ENCODE measurements at places on chromosomes 5 and 9.
A peak's percentile ranks its signal among the peaks of the same experiment; 100 is the strongest.

DNA sequence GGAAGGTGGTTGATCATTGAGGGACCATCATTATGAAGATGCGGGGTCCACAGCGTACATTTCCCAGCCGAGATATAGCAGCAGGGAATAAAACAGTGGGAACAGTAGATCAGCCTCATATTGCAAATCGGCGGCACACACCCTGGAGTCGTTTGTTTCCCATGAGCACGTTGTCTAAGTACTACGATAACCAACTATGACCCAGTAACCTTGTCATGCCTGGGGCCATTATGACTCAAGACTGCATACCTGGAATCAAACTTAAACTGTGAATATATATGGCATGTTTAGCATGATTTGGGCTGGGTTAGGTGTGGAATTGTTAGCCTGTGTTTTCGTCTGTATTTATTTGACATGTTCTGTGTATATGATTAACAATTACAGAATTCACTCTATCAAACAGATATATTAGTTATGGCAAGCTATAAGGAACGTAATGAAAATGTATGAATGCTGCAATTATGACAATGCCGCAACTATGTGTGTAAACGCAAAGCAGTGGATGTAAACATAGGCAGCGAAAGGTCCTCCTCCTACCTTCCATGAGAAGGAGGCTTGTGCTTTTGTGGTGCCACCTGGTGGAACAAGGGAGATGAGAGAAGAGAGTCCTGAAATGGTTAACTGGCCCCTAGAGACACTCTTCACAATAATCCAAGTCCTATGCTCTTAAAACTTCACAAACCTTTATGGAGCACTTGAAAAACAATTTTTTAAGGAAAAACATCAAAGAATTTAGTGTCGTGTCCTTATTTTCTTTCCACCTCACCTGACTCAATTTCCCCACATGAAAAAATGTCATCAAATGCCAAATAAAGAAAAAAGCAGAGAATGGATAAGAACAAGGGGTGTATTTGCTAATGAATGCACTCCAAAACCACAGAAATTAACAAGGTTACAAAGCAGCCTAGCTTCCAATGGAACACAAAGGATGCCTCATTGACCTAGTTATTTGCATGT is 47.1 kb downstream of the SEMA5A start:
- no peak for DNase-seq

- no peak for DNase-seq
Observed at GRCh38 chr5:77863181-77863580, 87.0 kb upstream of the TBCA start.

DNA sequence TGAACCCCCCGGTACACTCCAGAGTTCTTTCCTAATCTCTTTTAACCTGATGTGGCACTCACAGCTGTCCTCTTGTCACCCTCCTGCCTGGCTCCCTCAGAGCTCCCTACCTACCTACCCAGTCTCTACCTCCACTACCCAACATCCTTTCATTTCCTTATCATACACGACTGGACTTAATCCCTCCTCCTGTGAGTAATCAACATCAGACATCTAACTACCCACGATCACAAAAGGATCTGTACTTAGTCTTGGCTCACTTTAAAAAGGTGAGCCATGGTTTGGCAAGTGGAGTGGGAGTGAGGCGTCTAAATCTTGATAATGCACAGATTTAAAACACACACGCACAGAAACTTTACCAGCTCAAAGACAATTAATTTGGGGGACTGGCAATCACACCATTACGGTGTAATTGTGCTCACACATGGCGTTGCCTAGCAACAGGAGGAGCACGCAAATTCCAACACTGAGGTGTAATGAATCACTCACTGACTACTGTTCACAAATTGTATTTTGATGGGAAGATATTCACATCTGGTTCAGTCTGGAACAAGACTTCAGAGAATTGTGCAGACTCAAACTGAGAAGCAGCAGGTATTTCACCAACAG is 235.9 kb downstream of the EPB41L4A start:
- no peak for DNase-seq

GRCh38 chr5:128397876-128398275 is 140.2 kb downstream of the FBN2 start:
- DNase-seq, result no peak

DNA sequence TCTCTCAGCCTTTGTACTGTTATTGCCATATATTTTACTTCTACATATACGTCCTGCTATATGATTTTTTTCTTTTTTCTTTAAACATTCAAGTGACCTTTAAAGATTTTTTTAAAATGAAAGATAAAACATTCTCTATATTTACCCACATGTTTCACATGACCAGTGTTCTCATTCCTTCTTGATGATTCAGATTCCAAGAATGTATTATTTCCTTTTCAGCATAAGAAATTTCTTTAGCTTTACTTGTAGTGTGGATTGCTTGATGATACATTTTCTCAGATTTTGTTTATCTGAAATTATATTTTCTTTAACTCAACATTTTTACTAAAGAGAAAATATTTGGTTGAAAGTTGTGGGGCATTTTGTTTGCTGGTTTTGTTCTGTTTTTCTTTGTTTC is 792.1 kb downstream of the BRINP1 start:
- peak; percentile 70 for DNase-seq

- DNase-seq, result no peak
Observed at GRCh38 chr5:159735749-159736660, 180.3 kb upstream of the ADRA1B start.

- no peak for DNase-seq
Observed at GRCh38 chr5:77418162-77418561, 74.0 kb downstream of the WDR41 start.

DNA sequence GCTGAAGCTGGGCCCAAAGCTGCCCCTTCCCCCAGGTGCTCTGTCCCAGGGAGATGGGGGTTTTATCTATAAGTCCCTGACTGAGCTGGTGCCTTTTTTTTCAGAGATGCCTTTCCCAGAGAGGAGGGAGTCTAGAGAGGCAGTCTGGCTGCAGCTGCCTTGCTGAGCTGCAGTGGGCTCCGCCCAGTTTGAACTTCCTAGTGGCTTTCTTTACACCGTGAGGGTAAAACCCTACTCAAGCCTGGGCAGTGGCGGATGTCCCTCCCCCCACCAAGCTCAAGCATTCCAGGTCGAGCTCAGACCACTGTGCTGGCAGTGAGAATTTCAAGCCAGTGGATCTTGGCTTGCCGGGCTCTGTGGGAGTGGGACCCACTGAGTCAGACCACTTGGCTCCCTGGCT is 41.3 kb downstream of the CAVIN4 start:
- DNase-seq, result no peak

DNA sequence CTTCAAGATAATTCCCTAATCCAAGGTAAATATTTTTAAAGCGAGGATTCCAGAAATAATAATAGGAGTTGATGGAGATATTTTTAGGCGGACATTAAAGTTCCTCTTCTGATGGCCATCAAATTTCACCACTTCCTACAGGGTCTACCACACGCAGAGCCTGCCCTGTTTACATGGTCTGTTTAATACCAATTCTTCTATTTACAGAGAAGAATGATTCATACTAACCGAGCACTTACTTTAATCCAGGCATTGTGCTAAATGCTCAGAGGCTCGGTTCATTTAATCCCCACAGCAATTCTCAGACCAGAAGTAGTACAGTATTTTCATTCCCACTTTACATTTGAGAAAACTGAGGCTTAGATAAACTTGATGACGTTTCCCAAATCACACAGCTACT is 3.0 kb upstream of the ITGA1 start:
- DNase-seq, result no peak

DNA sequence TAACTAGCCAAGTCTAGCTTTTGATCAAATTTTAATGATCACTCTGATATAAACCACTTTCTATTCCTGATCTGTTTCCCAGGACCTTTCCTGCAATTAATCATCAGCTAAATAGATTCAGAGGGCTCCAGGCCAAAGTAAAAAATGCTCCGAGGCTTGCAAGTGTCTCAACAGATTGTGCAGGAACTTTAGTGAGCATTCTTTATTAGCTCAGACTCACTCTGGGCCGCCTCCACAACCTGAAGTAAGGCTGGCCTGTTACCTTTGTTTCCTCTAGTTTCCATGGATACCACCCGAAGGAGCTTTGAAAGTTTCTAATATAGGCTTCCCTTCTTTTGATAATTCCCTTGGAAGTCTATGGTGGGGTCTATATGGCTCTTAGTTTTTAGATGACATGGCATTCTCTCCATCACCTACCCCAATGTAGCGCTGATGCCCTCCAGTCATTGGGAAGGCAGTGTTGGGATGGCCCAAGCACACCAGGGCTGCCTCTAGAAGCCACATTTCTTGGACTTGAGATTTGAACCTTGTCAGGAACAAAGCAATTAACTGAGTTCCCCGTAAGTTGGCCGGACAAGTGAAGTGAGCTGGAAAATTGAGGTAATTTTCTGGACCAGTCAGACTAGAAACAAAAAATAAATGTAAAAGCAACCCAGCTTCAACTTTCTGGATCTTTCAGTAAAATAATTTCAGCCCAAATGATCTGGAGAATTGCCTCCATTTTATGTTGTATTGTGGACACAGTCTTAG is 97.6 kb upstream of the LHFPL2 start:
- DNase-seq, result no peak

GRCh38 chr9:7439355-7439995 is 360.1 kb downstream of the DMAC1 start:
- DNase-seq, result no peak

DNA sequence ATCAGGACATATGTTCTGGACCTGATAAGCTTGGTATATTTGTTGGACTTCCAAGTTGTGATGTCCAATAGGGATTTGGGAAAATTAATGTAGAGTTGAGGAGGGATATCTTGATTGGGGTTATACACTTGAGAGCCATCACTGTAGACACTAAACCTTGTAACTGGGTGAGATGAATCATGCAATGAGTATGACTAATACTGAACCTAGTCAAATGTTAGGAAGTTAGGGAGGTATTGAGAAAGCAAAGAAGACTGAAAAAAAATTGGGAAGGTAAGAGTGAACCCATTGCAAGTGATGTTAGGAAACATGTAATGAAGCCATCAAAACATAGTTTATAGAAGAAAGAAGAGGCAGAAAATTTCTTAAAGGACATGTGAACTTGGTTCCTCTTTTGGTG is 668.4 kb upstream of the CDH9 start:
- no peak for DNase-seq

DNA sequence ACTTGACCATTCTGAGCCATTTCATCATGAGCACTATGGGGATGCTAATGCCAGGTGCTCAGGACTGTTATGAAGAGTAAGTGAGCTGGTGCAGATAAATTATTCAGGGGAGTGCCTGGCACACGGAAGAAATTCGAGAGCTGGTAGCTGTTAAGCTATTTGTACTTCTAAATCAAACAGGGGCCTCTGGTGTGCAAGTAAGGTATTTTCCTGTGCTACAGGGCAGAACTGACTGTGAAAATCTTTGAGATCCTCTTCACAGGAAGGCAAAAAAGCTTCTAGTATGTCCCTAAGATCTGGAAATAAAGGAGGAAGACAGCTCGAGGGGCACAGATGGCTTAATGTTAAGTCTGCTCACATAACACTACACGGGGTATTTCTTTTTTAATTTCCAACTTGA is 106.3 kb upstream of the SPOCK1 start:
- peak; percentile 49 for DNase-seq

- DNase-seq, result peak; percentile 28
Observed at GRCh38 chr9:114507726-114508125, 2.5 kb upstream of the WHRN start.

- DNase-seq, result no peak
Observed at GRCh38 chr5:98130261-98131035, 643.0 kb upstream of the RGMB start.

DNA sequence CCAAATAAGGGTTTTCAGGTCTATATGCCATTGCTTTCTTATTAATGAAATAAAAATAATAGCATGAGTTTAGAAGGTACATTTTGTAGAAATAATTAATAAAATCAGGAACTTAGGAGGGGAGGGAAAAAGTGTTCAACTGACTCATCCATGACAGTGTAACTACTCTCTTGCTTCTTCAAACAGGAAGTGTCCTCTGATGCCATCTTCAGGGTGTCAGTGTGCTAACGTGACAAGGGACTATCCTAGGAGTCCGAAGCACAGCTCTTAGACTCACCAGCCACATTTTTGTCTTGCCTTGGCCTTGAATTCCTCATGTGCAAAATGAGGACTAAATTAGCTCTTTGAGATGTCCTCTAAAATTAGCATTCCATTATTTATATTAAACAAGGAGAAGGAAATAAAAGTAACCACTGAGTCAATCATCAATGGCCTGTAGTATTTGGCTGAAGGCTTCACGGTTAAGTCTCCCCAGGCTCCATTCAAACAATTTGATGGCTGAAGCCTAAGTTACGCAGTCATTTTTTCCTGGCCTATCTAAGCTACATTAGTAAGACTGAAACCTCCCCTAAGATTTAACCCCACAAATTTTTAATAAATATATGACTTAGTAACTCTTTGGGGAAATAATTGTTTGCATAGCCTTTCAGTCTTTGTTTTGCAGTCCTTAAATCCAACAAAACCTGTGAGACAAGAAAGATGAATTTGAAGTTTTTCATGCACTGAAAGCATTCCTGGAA is 151.1 kb downstream of the ARL15 start:
- DNase-seq, result peak; percentile 18
